ENCODE measurements at places on chromosomes 4 and X.

GRCh38 chr4:132530861-132531260 is 618.2 kb upstream of the PCDH10 start:
- DNase-seq: no peak

GRCh38 chr4:85773372-85773771 is 298.4 kb downstream of the ARHGAP24 start:
- no peak for DNase-seq

- no peak for DNase-seq
Measured at GRCh38 chr4:36208893-36209473, 35.3 kb downstream of the ARAP2 start.

DNA sequence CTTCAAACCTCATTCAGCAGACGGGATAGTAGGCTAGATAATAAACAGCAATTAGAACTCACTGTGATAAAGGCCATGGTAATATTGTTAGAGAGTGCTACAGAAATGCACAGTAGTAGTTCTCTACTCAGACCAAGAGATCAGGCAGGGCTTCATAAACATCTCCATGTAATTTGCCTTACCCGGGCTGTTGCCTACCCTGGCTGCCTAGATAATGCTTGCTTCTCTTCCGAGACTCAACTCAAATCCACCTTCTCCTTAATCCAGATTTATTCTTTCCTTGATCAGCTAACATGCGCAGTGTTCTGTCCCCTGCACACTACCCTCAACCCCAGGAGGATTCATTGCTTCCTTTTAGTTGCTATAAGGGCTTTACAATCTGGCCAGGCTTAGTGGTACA is 21.8 kb downstream of the ANK2 start:
- DNase-seq: no peak

DNA sequence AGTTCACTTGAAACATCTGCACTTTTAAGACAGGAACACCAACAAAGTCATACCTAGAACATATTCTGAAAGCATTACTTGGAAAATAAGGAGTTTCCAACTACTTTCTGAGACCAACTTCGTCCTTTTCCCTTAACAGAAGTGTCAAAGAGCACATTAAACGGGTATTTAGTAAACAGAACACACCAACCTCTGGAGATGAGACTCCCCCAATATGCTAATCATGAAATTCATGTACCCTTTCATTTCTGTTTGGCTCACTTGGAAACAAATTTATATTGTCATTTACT is 69.2 kb downstream of the NOCT start:
- DNase-seq: no peak

- no peak for DNase-seq
Measured at GRCh38 chr4:4666693-4667621, 125.1 kb upstream of the STX18 start.
